ENCODE measurements at places on chromosomes 2 and 18.

DNA sequence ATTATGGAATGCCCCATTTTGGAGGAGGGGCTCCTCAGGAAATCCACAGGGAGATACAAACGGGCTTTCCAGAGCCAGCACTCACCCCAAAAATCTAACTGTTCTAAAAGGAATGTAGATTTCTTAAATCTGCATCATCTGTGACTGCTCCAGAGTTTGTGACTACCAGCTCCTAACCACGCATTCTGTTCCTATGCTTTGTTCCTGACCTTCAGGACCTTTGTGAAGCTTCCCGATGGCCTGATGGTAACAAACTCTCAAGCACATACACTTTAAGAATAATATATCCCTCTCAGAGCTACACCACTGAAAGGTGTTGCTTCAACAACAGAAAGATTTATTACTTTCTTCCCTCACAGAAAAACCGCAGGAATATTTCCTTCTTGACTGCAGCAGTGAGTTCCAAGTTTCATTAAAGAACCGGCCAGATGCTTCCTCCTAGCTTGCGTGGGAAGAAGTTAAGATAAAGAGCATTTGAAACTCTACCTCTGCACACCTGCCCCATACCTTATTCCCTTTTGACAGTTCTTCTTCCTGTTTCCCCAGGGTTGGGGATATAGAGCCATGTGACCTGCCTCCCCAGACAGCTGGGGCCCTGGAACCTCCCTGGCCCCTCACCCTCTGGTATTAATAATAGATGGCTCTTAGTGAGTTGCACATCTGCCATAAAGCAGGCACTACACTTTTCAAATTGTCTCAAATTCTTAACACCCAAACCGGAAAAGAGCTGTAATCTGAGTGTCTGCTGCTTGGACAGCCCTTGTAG, 40.2 kb upstream of the EML4 start:
- no peak for DNase-seq

- no peak for DNase-seq
These were observed 58.8 kb downstream of the RPL37A start for GRCh38 chr2:216557413-216557812.

DNA sequence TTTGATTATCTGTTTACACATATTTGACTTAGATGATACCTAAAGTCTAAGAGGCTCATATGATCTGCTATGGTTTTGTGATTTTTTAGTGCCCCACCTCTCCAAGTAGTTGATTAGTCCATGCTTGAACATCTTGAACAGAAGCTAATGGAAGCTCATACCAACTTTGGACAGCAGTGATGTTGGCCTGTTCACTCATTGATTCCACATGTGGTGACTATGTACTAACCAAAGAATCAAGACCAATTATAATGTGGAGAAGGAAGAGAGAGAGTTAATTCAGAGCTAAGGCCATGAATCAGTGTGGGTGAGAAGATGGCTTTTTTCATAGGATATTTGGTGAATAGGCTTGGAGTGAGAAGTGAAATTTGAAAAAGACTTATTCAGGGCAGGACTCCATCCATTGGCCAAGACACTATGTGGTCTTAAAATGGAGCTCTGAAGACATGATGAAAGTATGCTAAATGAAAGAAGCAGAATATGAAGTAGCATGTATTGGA, 178.3 kb upstream of the TWIST2 start:
- no peak for DNase-seq

DNA sequence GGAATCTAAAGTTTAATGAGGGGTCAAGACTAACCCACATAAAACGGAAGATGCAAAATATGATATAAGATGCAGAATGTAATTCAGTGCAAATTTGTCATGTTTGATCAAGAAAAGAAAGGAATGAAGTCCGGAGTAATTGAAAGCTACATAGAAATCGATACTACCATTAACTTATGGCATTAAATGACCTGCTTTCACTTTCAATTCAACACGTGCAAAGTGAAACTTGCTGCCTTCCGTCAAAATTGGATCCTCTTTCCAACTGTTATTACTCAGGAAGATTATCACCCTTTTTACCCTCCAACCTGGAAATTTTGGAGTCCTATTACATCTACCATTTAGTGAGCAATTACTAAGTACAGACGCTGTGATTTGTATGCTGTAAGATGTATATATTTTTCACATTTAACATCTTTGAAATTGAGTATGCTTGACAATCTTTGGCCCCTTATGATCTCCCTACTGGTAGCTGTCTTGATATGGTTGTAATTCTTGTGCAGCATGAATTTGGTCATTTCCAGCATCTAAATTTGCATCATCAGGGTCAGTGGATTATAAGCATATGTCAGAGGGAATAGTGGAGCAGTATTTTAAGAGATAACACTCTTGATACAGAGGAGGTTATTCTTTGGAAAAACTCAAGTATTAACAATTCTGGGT, 18.6 kb downstream of the UNC80 start:
- no peak for DNase-seq

- no peak for DNase-seq
These were observed 15.5 kb downstream of the SLC66A2 start for GRCh38 chr18:79935925-79936324.

DNA sequence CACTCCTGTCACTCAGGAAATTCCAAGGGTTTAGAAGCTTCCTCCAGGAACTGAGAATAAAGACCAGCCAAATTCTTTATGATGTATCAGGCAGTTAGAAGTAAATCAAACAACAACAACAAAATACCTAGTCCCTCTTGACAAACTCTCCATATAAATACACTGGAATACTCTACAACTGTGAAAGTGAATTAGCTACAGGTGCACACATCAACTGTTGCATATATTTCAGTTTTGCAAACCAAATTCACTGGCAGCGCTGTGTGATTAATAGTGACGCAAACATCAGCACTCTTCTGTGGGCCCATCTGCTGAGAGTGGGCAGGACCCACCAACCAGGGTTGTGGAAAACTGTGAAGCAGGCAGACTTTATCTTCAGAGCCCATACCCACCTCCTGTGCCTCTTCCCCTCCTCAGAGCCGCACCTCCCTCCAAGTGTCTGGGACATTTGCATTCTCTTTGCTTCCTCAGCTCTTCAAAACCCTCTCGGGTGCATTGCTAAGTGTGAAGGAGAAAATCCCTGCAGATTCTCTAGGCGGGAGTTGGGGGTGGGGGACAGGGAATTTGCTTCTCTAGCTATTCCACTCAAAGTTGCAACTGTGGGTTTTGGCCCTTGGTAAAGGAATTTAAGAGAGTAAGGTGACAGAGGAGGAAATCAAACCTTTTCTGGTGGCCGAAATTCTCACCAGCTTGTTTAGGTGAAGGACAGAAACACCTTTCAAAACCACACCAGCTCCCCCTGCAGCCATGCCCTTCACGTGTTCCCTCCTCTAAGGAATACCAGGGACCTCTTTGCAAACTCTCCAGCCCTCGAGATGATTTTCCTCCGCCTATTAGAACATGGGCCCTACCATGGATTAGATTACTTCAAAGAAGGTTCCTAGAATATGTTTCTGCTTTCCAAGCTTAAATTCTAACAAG, 119.3 kb downstream of the MRO start:
- no peak for DNase-seq

GRCh38 chr2:28429636-28430376, 37.1 kb downstream of the FOSL2 start:
- DNase-seq = no peak

GRCh38 chr2:134035605-134036370, 218.1 kb upstream of the MGAT5 start:
- no peak for DNase-seq

GRCh38 chr2:226440127-226440918, 359.3 kb downstream of the IRS1 start:
- no peak for DNase-seq

DNA sequence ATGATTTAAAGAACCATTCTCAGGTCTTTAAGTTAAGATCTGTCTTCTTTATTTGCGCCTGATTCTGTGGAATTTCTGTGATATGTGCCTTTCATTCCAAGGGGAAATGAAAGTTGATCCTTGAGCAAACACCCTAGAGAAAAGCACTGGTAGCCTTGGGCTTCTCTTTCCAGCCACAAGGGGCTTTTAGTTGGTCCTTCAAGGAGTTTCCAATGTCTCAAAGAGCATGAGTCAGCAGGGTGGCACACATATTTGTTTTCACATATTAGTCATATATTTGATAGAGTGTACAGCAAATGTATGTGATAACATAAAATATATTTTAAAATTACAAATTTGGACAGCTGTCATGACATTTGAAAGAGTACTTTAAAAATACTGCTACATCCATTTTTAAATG, 339.5 kb downstream of the TXNL1 start:
- DNase-seq = no peak

DNA sequence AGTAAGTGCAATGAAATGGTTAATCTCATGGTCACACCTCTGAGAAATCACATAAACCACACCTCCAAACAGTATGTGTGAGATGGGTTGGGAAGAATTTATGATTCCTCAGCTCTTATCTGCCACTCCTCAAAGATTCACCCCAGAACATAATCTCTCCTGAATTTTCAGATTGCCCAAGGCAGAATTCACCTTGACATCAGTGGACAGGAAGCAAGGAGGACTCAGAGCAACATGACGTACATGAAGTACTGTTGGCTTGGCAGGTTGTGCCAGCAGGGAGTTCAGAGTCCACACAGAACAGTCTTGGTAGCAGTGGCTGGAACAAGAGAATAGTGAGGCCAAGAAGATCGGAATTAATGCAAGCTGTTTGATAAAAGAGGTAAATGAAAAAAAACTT, 31.7 kb upstream of the CYBRD1 start:
- DNase-seq = no peak

GRCh38 chr2:224417361-224417729, 15.4 kb upstream of the FAM124B start:
- no peak for DNase-seq

DNA sequence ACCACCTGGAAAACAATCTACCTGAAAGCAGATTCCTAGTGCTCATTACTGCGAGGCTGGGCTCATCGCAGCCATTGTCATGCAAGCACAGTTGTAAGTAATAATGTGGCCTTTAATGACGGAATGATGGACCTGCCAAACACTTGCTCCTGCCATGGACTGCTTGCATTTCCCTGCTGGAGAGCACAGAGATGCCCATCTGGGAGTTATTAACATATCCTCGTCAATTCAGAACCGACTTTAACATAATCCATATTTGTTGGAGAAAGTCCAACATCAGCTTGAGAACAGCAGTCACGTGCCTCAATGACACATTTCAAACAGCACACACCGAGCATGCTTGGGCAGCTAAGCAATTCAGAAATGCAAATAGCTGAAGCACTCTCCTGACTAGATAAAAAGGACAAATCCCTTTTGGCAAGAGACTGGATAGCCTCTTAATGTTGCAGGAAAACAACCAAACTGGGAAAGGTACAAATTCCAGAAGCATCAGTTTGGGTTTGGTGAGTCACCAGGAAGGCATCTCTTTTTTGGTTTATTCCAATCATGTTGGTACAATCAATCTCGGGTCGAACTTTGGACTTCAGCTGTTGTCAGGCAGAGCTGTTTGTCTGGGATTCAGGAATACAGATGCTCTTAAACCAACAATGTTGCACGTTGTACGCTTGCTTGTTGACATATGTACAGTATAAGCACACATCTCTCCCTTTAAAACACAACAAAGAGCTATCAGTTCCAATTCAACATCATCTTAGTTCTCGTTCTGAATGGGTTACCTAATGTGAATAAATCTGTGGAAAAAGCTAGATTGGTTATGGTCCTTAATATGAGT, 395.8 kb downstream of the LNPK start:
- DNase-seq = no peak

DNA sequence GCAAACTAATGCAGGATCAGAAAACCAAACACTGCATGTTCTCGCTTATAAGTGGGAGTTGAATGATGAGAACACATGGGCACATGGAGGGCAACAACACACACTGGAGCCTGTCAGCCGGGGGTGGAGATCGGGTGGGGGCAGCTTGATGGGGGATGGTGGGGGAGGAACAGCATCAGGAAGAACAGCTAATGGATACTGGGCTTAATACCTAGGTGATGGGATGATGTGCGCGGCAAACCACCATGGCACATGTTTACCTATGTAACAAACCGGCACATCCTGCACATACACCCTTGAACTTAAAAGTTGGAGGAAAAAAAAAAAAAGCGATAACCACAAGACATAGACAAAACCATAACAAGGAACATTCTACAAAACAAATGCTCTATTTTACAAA, 10.4 kb downstream of the CHMP3 start:
- DNase-seq = no peak

- DNase-seq = no peak
These were observed 33.5 kb downstream of the KLHL29 start for GRCh38 chr2:23418461-23418911.

GRCh38 chr2:43169987-43170386, 56.4 kb downstream of the ZFP36L2 start:
- DNase-seq = peak; percentile 62

GRCh38 chr18:48798334-48799245, 152.2 kb downstream of the SMAD7 start:
- no peak for DNase-seq

- DNase-seq = no peak
These were observed 143.4 kb upstream of the GPC1 start for GRCh38 chr2:240292035-240292574.

DNA sequence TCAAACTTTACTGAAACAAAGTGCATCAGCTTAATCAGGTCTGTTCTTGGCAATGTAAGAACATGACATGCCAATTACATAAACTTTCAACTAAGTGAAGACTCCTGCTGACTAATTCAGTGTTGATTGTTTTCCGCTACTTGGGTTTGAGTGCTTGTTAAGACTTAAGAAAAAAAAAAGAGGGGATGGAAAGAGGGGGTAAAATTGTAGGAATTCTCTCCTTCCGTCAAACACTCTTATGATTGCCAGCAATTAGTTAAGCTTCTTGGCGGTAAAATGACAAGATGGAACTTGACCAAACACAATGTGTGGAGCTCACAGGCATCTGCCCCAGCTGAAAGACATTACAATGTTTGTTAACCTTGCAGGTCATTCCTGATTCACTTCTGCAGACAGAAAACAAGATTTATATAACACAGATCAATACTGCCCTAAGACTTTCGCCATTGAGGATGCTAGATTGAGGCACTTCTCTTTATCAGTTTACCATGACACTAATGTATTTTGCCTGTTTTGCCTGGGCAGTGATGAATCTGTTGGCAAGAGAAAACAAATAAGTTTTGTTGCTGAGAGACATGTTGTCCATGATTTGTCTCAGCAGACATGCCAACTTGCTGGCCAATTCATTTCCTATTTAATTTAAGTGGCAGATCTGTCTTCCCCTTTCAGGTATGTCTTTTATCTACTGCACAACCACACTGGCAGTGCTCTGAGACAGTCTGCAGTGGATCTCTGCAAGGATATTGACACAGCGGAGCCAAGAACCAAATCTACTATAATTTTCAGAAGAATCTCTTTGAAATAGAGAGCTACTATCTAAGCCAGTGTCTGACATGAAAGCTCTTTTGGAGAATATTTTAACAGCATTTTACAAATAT, 410.0 kb upstream of the KCNH7 start:
- DNase-seq = no peak
